ENCODE measurements at places on chromosomes 2 and 18. TPM values are rescaled to one million over a fixed set of nuclear protein-coding genes. Genes with fewer than 3 reads are reported as not detected.

The UGT1A8 gene
- not detected for total RNA-seq

The PCARE gene
- not detected for total RNA-seq

DNA sequence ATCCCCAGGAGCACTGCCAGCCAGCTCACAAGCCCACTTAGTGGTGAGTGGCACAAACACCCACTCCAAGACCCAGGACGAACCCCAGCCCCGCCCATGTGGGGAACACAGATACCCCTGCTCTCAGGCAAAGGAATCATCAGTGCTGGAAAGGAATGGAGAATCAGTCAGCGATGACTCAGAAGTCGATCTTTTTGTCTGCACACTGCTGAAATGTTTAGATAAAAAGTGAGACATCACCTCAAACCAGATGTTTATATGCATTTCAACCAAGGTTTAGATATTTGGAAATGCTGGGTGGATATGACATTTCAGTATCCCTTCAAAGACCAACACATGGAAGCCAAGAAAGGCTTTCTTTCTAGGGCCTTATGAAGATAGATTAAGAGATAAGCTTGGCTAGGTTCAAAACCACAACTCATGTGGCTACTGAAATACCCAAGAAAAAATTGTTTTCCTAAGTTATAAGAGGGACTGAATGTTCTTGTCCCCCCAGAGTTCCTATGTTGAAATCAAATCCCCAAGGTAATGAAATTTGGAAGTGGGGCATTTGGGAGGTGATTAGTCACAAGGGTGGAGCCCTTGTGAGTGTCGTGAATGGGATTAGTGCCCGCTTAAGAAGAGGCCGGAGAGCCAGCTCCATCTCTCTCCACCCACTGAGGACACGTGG is 43.7 kb downstream of the POU3F3 start:
- no peaks in the 10 kb centered on the region for H3K36me3 ChIP-seq

DNA sequence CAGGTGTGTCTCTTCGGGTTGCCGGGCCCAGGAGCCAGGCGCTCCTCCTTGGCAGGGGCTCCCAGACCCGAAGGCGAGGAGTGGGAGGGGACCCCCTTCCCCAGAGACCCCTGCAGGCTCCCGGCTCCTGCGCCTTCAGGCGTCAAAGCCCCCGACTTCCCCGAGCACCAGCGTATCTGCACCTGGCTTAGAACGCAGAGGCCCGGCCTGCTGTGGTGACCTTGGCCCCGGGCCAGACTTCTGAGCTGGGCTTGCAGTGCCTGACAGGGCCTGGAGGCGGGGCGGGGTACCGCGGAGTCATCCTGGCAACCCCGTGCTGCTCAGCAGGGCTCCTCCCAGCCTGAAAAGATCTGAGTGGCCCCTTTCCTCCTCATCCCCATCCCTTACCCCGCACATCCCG is 27.0 kb downstream of the SKA1 start:
- peaks cover 4% of the 10 kb centered on the region for H3K4me1 ChIP-seq
- H3K27me3 ChIP-seq: no peaks in the 10 kb centered on the region
- H3K27ac ChIP-seq: no peak overlapping the region
- no peaks in the 10 kb centered on the region for H3K36me3 ChIP-seq

DNA sequence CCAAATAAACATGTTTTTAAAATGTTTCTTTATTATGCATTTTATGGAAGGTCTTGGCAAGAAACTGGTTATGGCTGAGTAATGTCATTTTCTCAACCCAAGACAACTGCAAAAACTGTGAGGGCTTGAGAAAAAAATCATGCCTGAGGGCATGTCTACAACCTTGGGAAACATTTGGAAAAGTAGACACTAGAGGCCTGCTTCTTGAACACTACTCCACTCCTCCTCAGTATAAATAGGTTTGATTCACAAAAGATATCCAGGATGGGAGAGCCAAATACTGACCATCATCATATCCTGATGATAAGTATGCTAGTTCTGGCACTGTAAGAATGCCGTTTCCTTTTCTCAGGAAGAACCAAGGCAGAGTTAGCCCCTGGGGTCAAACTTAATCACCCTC is 71.1 kb downstream of the OSR1 start:
- no peak overlapping the region for H3K27ac ChIP-seq
- H3K27me3 ChIP-seq: no peaks in the 10 kb centered on the region
- H3K4me3 ChIP-seq: no peak overlapping the region
- no peaks in the 10 kb centered on the region for H3K36me3 ChIP-seq
- peaks cover 3% of the 10 kb centered on the region for H3K4me1 ChIP-seq

DNA sequence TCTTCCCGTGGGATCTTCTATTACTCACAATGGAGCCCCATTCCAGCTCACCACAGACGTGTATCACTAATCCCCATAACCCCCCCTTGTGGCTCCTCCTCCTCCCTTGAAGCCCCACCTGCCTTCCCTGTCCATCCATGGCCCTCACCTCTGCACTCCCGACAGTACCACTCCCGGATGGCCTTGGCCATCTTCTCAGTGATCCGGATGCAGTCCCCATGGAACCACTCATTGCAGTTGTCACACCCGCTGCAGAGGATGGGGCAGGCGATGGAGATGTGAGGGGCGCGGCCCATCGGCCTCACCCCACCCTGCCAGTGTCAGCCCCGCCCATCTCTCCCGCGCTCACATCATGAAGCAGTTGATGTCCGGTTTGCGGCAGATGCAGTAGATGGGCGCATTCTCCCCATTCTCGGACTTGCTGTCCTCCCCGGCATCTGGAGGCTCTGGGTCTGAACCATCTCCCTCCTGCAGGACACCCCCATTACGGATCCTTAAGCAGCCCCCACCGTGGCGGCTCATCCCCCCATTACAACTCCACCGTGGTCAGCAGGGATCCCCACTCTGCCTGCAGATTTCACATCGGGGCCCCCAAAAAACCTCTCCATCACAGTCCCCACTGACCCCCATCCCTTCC is 983 bp downstream of the CXXC1 start:
- DNase-seq: no peak
- peaks cover 35% of the 10 kb centered on the region for H3K36me3 ChIP-seq
- peak overlapping the region; percentile 87 for H3K4me3 ChIP-seq
- H3K4me1 ChIP-seq: peaks cover 29% of the 10 kb centered on the region

The ACTG2 gene
- 27.4 TPM for total RNA-seq

DNA sequence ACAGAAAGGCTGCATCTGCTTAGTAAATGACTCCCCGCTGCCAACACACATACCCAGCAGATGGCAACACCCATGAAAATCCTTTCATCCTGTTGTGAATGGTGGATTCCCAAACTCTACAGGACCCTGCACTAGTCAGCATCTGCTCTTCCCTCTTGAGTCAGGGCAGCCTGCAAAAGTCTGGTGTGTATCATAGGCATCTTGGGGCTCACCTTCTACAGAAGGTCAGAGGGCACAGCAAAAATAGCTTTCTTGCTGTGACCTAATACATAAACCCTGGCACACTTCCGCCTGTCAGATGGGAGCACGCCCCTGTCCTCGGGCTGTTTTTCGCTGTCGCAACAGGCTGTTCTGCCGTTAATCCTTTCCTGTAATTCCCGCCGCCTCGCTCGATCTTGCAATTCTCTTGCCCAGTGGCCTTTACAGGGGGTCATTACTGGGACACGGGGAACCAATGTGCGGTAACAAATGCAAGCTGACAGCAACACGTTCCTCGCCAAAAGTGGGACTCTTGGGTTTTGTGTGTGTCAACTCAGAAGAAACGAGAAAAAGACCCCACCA is 19.9 kb upstream of the SCYGR1 start:
- no peaks in the 10 kb centered on the region for H3K36me3 ChIP-seq
- peaks cover 18% of the 10 kb centered on the region for H3K4me1 ChIP-seq
- peak; percentile 83 for DNase-seq
- H3K27ac ChIP-seq: peak overlapping the region; percentile 69
- H3K4me3 ChIP-seq: no peak overlapping the region

DNA sequence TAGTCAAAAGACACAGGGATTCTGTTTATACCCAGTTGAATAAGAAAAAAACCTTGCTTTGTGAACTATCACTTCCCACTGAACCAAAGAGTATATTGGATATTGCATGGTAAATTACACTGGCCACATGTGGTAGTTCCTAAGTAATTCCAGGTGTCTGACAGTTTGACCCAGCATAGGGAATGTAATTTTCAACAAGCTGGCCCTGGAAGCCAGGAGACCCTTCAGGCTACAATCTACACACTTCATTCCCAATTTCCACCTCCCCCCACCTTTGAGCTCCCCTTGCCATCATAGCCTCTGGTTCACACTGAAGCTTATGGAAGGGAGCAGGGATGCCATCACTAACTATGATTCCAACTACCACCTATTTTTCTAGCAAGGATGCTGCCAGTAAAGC is 2.8 kb downstream of the FRZB start:
- no peak overlapping the region for H3K27ac ChIP-seq
- H3K27me3 ChIP-seq: no peaks in the 10 kb centered on the region
- no peaks in the 10 kb centered on the region for H3K36me3 ChIP-seq
- no peak overlapping the region for H3K4me3 ChIP-seq

The NTSR2 gene
- not detected for total RNA-seq
